ENCODE measurements at places on chromosomes 13 and 19. TPM values are rescaled to one million over a fixed set of nuclear protein-coding genes. Genes with fewer than 3 reads are reported as not detected.
A peak's percentile ranks its signal among the peaks of the same experiment; 100 is the strongest.

DNA sequence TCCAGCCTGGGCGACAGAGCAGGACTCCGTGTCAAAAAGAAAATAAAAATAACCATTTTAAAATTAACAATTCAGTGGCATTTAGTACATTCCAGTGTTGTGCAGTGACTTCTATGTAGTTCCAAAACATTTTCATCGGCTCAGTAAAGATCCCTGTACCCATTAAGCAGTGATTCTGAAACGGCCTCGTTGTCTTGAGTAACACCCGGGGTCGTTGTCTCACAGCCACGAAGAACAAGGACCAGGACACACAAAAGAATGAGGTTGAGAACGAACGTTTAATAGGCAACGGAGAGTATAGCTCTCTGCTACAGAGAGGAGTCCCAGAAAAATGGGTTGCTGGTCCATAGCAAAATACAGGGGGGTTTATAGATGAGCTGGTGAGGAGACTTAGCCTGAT is 2.4 kb upstream of the TMED1 start:
- DNase-seq, result no peak
- no peaks in the 10 kb centered on the region for H3K36me3 ChIP-seq

- no peaks in the 10 kb centered on the region for H3K36me3 ChIP-seq
- H3K27ac ChIP-seq, result no peak overlapping the region
- no peak overlapping the region for H3K4me3 ChIP-seq
- H3K4me1 ChIP-seq, result no peaks in the 10 kb centered on the region
These were observed 5.4 kb upstream of the ARGLU1 start for GRCh38 chr13:106573284-106573846.

The OLFM4 gene
- 172 TPM for total RNA-seq

The PLEKHF1 gene
- 64.4 TPM for total RNA-seq

The CCL25 gene
- not detected for total RNA-seq

DNA sequence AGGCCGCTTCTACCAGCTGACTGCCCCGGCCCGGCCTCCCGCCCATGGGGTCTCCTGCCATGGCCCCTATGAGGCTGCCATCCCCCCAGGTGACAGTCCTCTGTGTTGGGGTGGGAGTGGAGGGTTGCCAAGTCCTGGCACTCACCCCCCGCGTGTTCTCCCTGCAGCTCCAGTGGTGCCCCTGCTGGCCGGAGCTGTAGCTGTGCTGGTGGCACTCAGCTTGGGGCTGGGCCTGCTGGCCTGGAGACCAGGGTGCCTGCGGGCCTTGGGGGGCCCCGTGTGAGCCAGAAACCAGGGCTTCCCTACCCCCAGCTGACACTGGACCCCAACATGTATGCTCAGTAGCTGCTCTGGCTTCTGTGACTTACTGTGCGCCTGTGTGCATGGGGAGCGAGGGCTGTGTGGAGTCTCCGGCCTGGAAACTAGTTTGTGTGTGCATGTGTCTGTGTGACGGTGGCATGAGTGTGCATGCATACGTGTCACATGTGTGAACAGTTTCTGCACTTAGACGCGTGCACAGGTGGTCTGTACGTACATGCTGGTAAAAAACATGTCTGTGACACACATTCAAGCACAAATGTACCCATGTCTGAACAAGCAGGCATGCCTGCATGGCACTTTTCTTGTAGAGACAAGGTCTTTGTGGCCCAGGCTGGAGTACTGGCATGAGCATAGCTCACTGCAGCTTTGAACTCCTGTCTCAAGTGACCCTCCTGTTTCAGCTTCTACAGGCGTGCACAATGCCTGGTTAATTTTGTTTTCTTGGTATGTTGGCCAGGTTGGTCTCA is 4.9 kb downstream of the ACP4 start:
- no peaks in the 10 kb centered on the region for H3K27me3 ChIP-seq
- no peak overlapping the region for H3K27ac ChIP-seq
- H3K4me1 ChIP-seq, result peaks cover 4% of the 10 kb centered on the region
- no peak overlapping the region for H3K4me3 ChIP-seq
- peaks cover 4% of the 10 kb centered on the region for H3K36me3 ChIP-seq
- DNase-seq, result no peak

The OR4F17 gene
- not detected for total RNA-seq

GRCh38 chr13:51330791-51331190 is 8.7 kb upstream of the SERPINE3 start:
- H3K27me3 ChIP-seq, result no peaks in the 10 kb centered on the region
- no peak overlapping the region for H3K4me3 ChIP-seq
- no peak for DNase-seq
- no peaks in the 10 kb centered on the region for H3K36me3 ChIP-seq
- H3K27ac ChIP-seq, result no peak overlapping the region
- no peaks in the 10 kb centered on the region for H3K4me1 ChIP-seq

The MAMSTR gene
- 13.9 TPM for total RNA-seq

The SYNGR4 gene
- not detected for total RNA-seq

DNA sequence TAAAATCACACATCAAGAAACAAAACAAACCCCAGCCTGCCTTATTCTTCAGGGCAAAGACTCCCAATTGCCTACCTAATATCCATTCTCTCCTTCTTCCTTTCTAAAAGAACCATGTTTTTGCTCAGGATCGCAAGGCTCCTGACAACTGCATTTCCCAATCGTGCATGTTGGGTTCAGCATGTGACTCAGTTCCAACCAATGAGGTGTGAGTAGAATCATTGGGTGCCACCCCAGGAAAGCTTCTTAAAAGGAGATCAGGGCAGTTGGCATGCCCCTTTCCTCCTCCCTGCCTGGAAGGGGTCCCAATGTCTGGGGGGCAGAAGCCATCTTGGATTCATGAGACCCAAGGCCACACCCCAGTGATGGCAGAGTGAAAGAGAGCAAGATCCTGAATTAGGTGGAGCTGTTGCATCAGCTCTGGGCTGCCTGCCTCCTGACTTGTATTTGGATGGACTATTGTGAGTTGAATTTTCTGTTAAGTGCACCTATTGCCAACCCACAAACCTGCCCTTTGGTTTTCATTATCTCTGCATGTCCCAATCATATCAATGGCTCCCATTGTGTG is 26.0 kb upstream of the UBAC2 start:
- DNase-seq, result no peak
- no peaks in the 10 kb centered on the region for H3K4me1 ChIP-seq
- no peaks in the 10 kb centered on the region for H3K36me3 ChIP-seq

GRCh38 chr13:56317841-56318240 is 822.9 kb upstream of the PRR20A start:
- H3K4me3 ChIP-seq, result no peak overlapping the region
- H3K4me1 ChIP-seq, result no peaks in the 10 kb centered on the region
- H3K36me3 ChIP-seq, result no peaks in the 10 kb centered on the region
- no peak overlapping the region for H3K27ac ChIP-seq

The LPAR2 gene
- total RNA-seq, result 167 TPM

DNA sequence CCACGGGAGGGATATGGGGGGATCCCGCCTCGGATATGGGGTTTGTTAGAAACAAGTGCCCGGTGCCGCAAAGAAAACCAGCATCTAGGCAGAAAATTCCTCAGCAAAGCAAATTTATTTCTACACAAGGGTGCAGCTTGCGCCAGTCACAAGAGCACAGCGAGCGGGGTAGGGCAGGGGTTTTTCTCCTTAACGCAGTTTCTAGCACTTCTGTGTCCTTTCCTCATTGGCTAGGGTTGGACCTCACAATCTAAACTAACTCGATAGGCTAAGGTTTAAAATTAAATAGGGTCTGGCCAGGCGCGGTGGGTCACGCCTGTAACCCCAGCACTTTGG is 595 bp downstream of the ZNF440 start:
- H3K36me3 ChIP-seq, result no peaks in the 10 kb centered on the region
- H3K4me3 ChIP-seq, result peak overlapping the region; percentile 92
- no peaks in the 10 kb centered on the region for H3K27me3 ChIP-seq
- DNase-seq, result peak; percentile 9
- peak overlapping the region; percentile 91 for H3K27ac ChIP-seq

The FGF21 gene
- total RNA-seq, result not detected

The GRK1 gene
- total RNA-seq, result not detected

GRCh38 chr19:47036097-47036651 is 12.2 kb downstream of the TMEM160 start:
- peak overlapping the region; percentile 75 for H3K27ac ChIP-seq
- no peak for DNase-seq
- peak overlapping the region; percentile 36 for H3K4me3 ChIP-seq
- no peaks in the 10 kb centered on the region for H3K4me1 ChIP-seq

DNA sequence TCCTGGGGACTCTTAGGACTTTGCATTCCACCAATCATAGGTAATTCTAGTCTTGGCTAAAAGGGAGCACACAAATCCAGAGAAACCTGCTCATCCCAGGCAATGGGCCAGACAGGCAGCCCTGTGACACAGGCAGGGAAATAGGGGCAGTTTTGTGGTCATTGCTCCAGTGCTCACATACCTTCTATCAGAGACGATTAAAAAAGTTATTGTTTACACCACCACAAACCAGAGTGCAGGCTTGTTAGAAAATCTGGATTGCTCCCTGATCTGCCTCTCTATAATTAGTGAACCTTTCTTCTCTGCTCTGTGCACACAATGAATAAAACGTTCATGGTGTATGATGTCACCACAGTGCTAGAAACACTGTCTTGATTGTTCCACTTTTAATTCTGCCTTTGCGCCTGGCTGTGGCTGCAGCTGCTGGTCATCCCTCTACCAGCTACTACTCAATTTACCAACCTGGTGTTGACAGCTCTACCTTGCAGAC is 121.6 kb upstream of the SPATA13 start:
- H3K4me3 ChIP-seq, result no peak overlapping the region
- H3K36me3 ChIP-seq, result no peaks in the 10 kb centered on the region
- no peaks in the 10 kb centered on the region for H3K27me3 ChIP-seq
- peak; percentile 47 for DNase-seq

The WTIP gene
- total RNA-seq, result 40.8 TPM

GRCh38 chr19:54549224-54549623 is 24.4 kb upstream of the LILRA2 start:
- no peak for DNase-seq
- no peak overlapping the region for H3K4me3 ChIP-seq
- no peaks in the 10 kb centered on the region for H3K4me1 ChIP-seq
- H3K36me3 ChIP-seq, result no peaks in the 10 kb centered on the region

The ZNF772 gene
- total RNA-seq, result 15.2 TPM

The SIGLEC5 gene
- total RNA-seq, result not detected

DNA sequence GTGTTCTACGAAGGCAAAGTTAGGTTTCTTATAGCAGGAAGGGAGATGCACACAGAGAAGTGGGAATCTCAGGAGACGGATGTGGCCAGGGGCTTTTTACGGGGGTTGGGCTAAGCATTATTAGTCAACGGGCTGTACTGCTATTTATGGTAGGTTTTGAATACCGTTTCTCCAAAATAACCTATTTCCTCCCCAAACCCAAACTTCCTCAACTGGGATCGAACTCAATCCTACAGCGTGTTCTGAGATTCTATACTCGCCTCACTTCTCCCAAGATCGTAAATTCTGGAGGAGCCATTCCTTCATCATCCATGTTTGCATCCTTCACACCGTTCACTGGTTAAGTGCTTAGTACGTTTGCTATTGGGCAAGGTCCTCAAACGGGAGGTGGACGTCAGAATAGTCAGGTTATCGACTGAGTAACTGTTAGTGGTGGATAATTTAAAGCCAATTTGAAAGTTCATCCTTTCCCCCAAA is 1.2 kb upstream of the TRIM13 start:
- H3K4me1 ChIP-seq, result peaks cover 5% of the 10 kb centered on the region
- H3K36me3 ChIP-seq, result no peaks in the 10 kb centered on the region
- H3K27me3 ChIP-seq, result no peaks in the 10 kb centered on the region
- H3K27ac ChIP-seq, result peak overlapping the region; percentile 96
- no peak for DNase-seq

DNA sequence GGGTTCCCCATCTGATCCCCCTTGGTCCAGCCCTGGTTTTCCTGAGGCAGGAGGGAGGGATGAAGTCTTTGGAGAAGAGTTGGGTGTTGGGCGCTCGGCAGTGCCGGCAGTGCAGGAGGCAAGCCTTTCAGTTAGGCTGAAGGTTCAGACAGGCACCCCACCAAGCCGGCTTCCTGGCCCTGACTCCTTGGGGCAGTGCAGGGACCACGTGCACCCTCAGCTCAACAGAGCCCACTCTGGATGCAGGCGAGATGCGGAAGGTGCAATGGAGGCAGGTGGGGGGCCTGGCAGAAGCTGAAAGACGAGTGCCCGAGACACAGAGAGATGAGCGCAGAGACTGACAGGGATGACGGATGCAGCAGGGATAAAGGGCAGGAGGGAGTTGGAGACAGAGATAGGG is 11.1 kb downstream of the MAMSTR start:
- no peaks in the 10 kb centered on the region for H3K27me3 ChIP-seq
- H3K4me1 ChIP-seq, result no peaks in the 10 kb centered on the region
- H3K36me3 ChIP-seq, result no peaks in the 10 kb centered on the region
- DNase-seq, result no peak

The SH2D3A gene
- 35.5 TPM for total RNA-seq

DNA sequence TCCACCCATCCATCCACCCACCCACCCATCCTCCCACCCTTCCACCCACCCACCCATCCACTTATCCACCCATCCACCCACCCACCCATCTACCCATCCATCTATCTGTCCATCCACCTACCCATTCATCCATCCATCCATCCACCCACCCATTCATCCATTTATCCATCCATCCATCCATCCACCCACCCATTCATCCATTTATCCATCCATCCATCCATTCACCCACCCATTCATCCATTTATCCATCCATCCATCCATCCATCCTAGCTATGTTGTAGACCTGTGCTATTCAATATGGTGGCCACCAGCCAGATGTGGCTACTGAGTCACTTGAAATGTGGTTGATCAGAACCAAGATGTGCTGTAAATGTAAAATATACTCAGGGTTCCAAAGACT is 5.1 kb downstream of the CAMSAP3 start:
- DNase-seq, result no peak
- H3K27me3 ChIP-seq, result no peaks in the 10 kb centered on the region
- no peak overlapping the region for H3K4me3 ChIP-seq
- H3K4me1 ChIP-seq, result no peaks in the 10 kb centered on the region
- H3K36me3 ChIP-seq, result no peaks in the 10 kb centered on the region

- no peak overlapping the region for H3K27ac ChIP-seq
- no peak overlapping the region for H3K4me3 ChIP-seq
- DNase-seq, result no peak
- H3K4me1 ChIP-seq, result no peaks in the 10 kb centered on the region
- no peaks in the 10 kb centered on the region for H3K27me3 ChIP-seq
These were observed 13.3 kb downstream of the PALM3 start for GRCh38 chr19:14048443-14049153.

The MYBPC2 gene
- 0.34 TPM for total RNA-seq

The ICAM4 gene
- total RNA-seq, result not detected

The HIF3A gene
- 97.6 TPM for total RNA-seq

The EID2B gene
- total RNA-seq, result 2.6 TPM

- peaks cover 6% of the 10 kb centered on the region for H3K4me1 ChIP-seq
- no peak overlapping the region for H3K4me3 ChIP-seq
- H3K27me3 ChIP-seq, result no peaks in the 10 kb centered on the region
- no peak for DNase-seq
- no peak overlapping the region for H3K27ac ChIP-seq
These were observed 3.6 kb upstream of the F2RL3 start for GRCh38 chr19:16885166-16885565.

The CGB8 gene
- not detected for total RNA-seq

GRCh38 chr13:53562419-53562818 is 533.8 kb downstream of the OLFM4 start:
- H3K36me3 ChIP-seq, result no peaks in the 10 kb centered on the region
- H3K4me3 ChIP-seq, result no peak overlapping the region
- H3K27me3 ChIP-seq, result no peaks in the 10 kb centered on the region

GRCh38 chr13:49421391-49421790 is 22.5 kb downstream of the CAB39L start:
- no peaks in the 10 kb centered on the region for H3K4me1 ChIP-seq
- no peaks in the 10 kb centered on the region for H3K36me3 ChIP-seq
- no peak for DNase-seq
- H3K27me3 ChIP-seq, result no peaks in the 10 kb centered on the region

- no peaks in the 10 kb centered on the region for H3K36me3 ChIP-seq
- peak; percentile 70 for DNase-seq
- peak overlapping the region; percentile 84 for H3K27ac ChIP-seq
- H3K27me3 ChIP-seq, result no peaks in the 10 kb centered on the region
- H3K4me1 ChIP-seq, result peaks cover 4% of the 10 kb centered on the region
These were observed 43.0 kb upstream of the HNRNPA1L2 start for GRCh38 chr13:52599037-52599847.
